ENCODE measurements at places on chromosomes 6 and 20.

- no peak for DNase-seq
Observed at GRCh38 chr6:75608956-75609533, 7.4 kb downstream of the SENP6 start.

DNA sequence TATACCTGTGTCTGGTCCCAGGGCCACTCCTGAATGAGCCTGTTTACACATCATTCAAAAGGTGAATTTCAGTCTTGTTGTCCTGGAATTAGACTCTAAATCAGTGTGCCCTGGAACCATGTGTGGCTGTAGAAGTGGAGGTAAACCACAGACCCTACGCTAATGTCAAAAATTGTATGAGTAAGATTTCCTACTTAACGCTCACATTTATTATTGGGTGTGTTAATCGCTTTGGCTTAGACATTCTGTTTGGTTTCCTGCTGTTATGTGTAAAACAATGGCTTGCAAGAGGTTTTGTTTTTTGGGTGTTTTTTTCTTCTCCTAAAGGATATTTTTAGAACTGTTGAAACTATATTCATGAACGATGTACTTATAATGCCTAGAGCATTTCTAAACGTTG is 19.3 kb downstream of the PLCB1 start:
- no peak for DNase-seq

GRCh38 chr20:47315339-47316056 is 41.0 kb downstream of the ZMYND8 start:
- DNase-seq = no peak

GRCh38 chr6:105227295-105227767 is 47.5 kb upstream of the POPDC3 start:
- no peak for DNase-seq

DNA sequence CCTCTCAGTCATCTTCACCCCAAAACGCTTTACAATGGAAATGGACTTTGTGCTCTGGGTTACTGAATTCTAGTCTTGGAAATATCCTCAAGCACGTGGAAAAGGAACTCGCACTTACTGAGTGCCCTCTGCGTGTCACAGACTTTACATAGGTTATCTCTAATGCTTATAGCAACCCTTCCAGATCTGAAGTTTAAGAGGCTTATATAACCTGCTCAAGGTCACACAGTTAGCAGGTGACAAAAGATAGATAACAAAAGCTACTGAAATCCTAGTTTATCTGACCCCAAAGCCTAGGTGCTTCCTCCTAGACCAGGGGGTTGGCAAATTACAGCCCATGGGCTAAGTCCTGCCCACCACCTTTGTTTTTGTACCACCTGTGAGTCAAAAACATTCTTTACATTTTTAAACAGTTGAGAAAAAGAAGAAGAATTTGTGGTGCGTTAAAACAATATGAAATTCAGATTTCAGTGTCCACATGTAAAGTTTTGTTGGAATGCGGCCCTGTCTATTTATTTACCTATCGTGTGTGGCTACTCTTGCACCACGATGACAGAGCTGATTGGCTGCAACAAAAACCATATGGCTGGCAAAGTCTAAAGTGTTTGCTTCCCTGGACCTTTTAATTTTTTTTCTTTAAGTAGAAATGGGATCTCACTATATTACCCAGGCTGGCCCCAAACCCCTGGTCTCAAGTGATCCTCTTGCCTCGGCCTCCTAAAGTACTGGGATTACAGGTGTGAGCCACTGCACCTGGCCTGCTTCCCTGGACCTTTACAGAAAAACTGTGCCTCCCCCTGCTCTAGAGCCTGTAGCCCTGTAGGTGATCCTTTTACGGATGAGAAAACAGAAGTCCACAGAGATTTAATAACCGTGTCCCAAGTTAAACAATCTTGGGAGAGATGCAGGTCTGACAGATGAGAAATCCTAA is 110.2 kb upstream of the RREB1 start:
- no peak for DNase-seq

DNA sequence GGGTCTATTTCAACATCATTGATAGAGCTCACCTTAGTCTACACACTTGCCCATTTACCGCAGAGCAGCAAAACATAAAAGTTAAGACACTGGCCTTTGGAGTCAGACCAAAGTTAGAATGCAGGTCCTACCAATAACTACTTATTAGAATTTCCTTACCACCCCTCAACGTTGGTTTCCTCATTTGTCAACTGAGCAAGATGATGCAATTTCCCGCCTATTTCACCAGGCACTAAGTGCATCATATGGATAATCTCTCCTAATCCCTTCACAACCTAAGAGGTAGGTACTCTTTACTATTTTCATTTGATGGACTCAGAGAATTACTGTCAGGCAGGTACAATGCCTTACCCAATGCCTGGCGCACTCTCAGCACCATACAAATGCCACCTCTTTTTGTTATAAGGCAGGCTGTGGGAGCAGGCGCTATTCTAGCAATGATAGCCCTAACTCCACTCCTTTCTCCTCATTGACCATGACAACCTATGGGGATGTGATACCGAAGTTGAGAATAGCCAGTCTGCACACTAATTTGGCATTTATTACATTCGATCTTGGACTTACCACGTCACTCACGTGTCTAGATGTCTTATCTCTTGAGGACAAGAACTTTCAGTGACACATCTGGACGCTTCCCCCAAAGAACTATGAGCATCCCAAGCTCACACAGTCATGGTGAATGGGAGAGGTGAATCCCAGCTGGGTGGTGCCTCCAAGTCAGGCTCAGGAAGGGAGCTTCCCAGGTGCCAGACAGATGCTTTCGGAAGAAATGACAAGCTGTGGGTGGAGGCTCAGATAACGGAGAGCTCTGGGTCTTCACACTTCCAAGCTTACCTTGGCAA is 128.1 kb upstream of the STMND1 start:
- DNase-seq = no peak

- no peak for DNase-seq
Observed at GRCh38 chr20:38843346-38843745, 37.8 kb downstream of the PPP1R16B start.

DNA sequence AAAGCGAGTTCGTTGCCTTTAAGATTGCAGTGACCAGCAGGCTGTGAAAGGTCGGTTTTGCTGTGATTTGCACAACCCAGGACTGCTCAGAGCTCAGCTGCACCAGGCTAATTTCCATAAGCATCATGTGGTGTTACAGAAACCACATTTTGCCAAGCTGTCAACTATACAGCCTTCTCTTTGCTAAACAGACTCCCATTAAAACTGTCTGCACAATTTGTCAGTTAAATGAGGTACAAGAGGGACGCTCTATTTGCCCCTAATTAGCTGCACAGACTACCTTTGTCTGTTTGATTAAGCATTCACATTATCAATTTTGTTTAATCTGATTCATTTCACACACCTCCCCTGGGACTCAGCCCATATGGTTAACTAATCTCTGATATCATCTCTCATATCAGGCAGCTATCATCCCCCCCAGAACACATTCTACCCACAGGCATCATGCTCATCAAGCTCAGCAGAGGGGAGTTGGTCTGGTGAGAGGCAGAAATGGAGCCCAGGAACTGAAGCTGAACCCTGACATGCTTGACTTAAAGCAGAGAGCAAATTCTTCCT is 62.1 kb downstream of the OLIG3 start:
- DNase-seq = no peak

DNA sequence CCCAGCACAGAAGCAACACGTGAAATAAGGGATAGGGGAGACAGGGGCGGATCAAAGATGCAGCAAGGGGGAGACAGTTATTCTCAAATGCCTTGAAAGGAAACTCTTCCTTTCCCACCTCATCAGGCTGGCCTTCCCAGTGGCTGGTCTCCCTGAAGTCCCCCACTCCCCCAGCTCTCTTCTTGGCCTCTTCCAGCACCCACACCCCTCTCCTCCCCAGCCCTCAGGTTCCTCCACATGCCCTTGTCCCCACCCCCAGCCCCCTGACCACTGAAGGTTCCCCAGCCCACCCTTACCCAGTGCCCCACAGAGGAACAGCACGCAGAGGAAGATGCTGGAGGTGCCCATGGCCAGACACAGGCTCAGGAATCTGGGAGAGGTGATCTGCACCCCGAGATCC is 1.7 kb upstream of the LY6G6D start:
- DNase-seq = no peak

DNA sequence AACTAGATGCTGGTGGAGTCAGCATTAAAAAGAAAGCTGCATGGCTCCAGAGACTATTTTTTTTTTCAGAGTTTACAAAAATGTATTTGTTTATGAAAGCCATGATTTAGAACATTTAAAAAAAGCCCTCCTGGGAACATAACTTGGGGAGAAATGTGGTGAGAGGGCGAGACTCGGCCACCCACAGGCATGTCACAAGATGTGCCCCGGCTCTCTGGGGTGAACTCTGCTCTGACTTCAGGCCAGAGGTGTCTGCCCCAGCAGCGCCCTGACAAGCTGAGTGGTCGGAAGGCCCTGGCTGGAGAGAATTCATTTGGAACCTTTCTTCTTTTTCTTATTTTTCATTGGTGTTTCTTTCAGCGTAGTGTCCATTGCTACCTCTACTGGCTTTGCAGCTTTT is 21.7 kb upstream of the RFPL4B start:
- DNase-seq = no peak

Measured in stimulated activated CD8-positive, alpha-beta memory T cell treated with anti-CD3 and anti-CD28 coated beads, Interleukin-15, amount 100 ng/mL, for 48 hours (primary cell).